ENCODE measurements at places on chromosomes 4 and X.

DNA sequence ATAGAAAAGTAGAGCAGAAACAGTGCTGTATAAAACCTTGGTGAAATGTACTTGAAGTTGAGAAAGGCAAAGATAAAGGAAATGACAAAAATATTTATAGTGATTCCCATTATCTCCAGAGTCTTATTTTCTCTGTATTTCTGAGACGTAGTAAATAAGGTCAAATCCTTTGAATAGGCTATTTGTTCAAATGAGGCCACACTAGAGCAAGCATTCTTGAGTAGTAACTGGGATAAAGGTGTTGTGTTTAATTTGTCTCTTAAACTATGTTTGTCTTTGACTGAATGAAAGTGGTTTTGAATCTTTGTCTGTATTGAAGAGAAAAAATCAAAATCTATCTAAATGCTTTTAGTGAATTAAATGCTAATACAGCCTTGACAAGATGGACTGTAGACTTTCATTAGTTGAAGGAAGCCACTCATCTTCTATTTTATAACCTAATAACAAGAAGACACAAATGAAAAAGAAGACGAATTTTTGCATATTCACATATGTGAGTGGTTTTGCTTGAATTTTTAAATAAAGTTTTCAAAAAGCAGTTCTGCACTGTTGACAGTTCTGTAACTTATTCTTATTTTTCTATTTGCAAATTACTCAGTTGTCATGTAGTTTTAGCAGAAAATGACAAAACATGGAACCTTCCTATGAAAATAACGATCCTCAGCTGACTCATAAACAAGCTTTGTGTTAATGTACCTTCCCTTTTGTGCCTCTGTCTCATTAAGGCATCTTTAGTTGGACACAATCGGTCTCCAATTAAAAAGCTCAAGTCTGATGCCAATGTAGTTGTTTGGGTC lies 94.8 kb upstream of the PCDH18 start:
- DNase-seq, result no peak

DNA sequence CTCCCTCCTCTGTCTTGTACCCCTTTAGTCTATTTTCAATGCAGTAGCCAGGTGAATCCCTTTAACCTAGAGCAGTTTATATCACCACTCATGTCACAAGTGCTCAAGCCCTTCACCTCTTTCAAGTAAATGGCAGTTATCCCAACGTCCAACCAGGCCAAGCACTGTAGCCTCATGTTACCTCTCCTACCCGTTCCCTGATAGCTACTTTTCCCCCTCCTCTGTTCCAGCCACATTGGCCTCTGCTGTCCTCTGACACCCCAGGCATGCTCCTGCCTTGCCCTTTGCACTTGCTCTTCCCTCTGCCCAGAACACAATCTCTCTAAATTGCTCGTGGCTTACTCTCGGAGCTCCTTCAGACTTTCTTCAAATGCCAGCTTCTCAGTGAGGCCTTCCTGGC lies 15.2 kb downstream of the GUCY1B1 start:
- no peak for DNase-seq

GRCh38 chr4:182240161-182241130 lies 2.8 kb upstream of the TENM3 start:
- no peak for DNase-seq

- DNase-seq, result no peak
Measured at GRCh38 chr4:154973244-154974035, 192.4 kb downstream of the RBM46 start.

DNA sequence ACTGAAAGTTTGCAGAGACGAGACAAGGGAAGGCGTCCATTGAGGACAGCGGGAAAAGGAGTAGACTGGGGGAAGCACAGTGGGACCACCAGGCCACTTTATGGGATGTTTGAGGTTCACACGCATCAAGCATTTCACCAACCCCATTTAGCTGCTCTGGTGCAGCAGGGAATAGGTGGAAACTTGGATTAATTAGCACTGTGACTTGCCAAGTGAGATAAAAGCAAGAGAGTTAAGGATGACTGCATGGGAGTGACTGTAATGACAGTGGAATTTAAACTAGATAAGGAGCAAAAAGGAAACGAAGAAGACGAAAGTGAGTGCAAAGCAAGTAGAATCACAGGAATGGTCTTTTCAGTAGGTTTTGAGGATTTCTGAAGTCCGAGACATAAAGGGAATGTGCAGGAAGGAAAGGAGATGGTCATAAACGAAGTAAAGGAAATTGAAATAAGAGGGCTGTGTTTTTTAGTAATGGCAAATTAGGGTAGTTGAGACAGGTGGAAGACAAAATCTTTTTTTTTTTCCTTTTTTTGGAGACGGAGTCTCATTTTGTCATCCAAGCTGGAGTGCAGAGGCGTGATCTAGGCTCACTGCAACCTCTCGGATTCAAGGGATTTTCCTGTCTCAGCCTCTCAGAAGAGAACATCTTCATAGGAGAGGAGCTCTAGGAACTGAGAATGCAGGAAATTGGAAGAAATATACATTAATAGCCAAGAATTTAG lies 119.0 kb upstream of the MAP9 start:
- DNase-seq, result no peak

- no peak for DNase-seq
Measured at GRCh38 chr4:152485726-152486276, 50.1 kb downstream of the FBXW7 start.

All from stimulated activated CD8-positive, alpha-beta memory T cell treated with anti-CD3 and anti-CD28 coated beads, Interleukin-4, amount 100 ng/mL, for 4 hours (primary cell).